Stimulated activated CD8-positive, alpha-beta memory T cell treated with anti-CD3 and anti-CD28 coated beads, Interleukin-7, amount 100 ng/mL, for 1 hour (primary cell): ENCODE measurements at places on chromosomes 3 and 15.

DNA sequence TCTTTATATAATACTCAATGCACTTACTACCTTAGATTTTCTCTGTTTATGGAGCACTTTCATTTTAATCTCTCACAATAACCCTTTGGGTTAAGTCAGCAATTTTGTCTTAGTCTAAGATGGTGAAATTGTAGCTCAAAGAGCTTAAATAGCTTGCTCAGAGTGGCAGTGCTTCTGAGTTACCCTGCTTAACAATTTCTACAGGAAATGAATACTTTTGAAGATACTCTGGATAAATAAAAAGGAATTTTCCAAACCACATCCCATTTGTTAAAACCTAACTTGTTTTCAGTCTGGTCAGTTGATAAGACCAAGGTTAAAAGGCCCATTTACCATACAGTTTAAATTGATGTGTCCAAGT, 37.2 kb downstream of the HMG20A start:
- DNase-seq = no peak

GRCh38 chr3:42179110-42179725, 86.8 kb downstream of the CCK start:
- DNase-seq = no peak

GRCh38 chr3:24683633-24684384, 189.2 kb upstream of the THRB start:
- DNase-seq = no peak

GRCh38 chr3:117285737-117286136, 576.2 kb downstream of the TUSC7 start:
- DNase-seq = no peak

- DNase-seq = no peak
Measured at GRCh38 chr3:183818041-183818620, 7.2 kb downstream of the MAP6D1 start.
